Left forelimb (tissue), 1 donor: ENCODE measurements at places on chromosomes 6 and 20.
A peak's percentile ranks its signal among the peaks of the same experiment; 100 is the strongest.

- DNase-seq: no peak
These were observed at the start of gene PAX1 for GRCh38 chr20:21705575-21706260. PAX1 (plus strand) TSS chr20:21705664; CDS start chr20:21705713, 49 bp downstream.

DNA sequence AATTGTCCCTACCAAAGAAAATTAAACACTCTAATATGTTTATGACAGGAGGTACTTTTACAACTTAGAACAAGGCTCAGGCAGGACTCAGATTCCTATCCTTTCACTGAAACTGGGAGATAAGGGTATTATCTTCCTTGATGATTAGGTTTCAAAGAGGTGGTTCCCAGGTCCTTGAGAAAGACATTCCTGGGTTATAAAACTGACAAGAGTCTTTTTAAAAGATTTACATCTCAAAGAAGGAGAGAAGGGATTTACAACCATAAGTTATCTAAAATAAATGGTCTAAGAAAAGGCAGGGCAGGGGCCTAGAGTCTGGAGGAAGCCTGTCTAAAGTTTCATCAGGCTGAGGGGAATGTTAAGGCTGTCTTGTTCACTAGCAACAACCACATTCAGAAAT lies 1492.5 kb downstream of the HACE1 start:
- DNase-seq: no peak

GRCh38 chr20:50343490-50344179 lies 153.0 kb downstream of the CEBPB start:
- DNase-seq: no peak

- no peak for DNase-seq
These were observed 6.2 kb downstream of the METTL24 start for GRCh38 chr6:110351986-110352385.

DNA sequence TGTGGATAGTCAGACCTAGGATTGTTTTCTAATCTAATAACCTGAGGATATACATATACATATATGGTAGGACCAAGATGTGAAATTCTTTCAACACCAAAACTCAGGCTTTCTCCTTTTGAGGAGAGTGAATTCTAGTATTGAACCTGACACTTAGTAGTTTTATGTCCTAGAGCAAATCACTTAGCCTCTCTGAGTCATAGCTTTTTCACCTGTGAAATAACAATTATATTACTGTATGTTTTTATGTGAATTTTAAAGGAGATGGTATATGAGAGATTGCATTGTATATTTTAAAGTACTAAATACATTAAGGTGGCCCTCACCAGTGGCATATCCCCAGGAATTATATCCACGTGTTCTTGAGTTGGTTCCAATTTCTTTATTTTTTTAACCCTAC lies 34.6 kb downstream of the TREML1 start:
- DNase-seq: no peak

- no peak for DNase-seq
These were observed 5.2 kb upstream of the STMND1 start for GRCh38 chr6:17096652-17097051.

DNA sequence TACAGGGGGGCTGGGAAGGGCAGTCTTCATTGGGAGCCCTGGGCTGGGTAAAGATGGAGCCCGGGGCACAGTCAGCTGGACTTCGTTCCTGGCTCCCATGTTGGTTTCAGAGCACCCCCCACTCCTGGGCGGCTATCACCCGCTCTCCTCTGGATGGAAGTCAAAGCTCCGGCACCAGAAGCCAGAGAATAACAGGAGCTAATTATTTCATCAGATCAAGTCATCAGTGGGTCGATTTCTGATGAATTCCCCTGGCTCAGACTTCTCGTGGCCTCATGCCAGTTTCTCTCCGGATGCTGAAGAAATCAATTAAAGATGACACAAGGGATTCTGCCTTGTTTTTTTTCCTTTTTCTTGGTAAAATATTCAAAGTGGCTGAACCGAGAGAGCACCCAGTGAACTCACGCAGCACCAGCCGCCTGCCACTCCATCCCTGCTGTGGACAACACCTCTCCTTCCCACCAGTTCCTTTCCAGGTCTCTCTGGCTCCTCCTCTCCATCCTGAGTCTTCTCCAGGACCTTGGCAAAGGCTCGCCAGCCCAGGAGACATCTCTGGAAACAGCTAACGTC lies 22.5 kb downstream of the SULF2 start:
- DNase-seq: no peak

GRCh38 chr20:62740286-62741141 lies 31.9 kb downstream of the NTSR1 start:
- DNase-seq: peak; percentile 55

DNA sequence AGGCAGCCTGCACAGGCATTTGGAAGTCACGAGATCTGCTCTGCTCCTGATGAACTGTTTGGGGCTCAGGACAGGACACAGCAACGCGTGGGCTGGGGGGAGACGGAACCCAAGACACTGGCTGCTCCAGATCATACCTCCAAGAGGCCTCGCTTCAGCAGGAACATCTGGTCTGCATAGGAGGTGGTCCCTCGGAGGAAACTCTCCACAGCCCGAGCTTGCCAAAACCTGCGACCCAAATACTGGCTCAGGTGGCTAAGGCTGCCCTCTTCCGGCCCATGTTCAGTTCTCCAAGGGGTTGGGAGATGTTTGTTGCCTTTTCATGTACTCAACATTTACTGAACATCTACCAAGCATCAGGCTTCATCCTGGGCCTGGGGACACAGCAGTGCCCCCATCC lies 51.7 kb downstream of the MYH7B start:
- peak; percentile 36 for DNase-seq

- DNase-seq: no peak
These were observed 212.4 kb downstream of the GRIK2 start for GRCh38 chr6:101605874-101606273.

GRCh38 chr6:87481931-87482330 lies 9.2 kb downstream of the SLC35A1 start:
- no peak for DNase-seq

DNA sequence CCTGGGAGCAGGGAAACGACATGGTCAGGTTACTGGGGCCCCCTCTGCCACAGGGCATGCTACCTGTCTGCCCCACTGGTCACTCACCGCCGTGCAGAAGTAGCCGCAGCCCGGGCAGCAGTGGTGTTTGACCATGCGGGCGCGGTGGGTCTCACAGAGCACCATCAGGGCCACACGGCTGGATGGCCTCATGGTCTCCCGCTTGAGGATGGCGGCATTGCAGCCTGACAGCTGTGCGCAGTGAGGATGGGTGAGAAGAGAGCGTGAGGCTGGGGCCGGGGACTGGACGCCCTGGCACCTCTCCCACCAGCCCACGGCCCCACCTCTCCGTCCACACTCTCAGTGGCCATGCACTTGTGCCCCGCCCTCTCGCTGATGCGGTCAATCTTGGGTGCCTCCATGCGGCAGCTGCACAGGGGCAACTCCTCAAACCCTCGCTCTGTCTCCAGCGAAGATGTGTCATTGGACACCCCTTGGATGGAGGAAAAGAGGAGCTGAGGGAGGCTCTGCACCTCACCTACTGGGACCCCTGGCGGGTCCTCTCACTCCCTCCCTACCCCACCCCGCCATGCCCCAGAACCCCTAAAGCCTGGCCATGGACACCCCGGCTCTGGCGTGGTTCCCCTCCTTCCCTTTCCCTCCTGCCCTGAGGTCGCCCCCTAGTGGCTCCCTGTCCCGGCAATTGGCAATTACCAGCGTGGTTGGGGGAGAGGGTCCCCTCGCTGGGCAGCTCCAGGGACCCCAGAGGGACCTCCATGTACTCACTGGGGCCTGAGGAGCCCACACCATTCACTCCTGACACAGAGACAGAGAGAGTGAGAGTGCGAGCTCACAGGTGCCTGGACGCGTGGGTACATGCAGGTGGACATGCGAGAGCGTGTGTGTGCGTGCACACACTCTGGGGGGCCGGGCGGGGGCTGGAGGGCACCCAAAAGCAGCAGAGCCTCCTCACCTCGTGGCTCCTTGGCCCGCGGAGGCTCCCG lies 8.9 kb downstream of the EHMT2 start:
- peak; percentile 62 for DNase-seq

- DNase-seq: no peak
These were observed 352.4 kb downstream of the KIF16B start for GRCh38 chr20:16220826-16221225.

- no peak for DNase-seq
These were observed 259.4 kb upstream of the STXBP5 start for GRCh38 chr6:146944809-146945208.

GRCh38 chr6:14081126-14081525 lies 36.4 kb upstream of the CD83 start:
- no peak for DNase-seq
